KBM-7 (cell line): ENCODE measurements at places on chromosomes 6 and 20.

DNA sequence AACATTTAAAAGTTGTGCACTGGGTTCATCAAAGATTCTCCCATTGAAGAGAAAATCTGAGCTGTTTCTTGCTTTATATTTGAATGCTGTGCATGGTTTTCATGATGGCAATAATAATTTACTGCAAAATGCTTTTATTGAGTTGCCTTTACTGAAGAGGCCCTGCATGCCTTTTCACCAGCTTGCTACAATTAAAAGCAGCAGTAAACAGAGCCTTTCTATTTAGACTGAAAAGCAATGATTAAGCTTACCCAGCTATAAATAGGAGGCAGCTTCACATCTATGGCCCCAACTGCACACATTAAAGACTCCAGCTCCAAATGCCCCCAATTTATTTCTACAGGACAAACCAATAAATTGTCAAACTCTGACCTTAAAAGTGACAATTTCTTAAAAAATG lies 70.3 kb downstream of the ANKEF1 start:
- DNase-seq = no peak

GRCh38 chr20:40815156-40816038 lies 126.4 kb upstream of the MAFB start:
- no peak for DNase-seq

DNA sequence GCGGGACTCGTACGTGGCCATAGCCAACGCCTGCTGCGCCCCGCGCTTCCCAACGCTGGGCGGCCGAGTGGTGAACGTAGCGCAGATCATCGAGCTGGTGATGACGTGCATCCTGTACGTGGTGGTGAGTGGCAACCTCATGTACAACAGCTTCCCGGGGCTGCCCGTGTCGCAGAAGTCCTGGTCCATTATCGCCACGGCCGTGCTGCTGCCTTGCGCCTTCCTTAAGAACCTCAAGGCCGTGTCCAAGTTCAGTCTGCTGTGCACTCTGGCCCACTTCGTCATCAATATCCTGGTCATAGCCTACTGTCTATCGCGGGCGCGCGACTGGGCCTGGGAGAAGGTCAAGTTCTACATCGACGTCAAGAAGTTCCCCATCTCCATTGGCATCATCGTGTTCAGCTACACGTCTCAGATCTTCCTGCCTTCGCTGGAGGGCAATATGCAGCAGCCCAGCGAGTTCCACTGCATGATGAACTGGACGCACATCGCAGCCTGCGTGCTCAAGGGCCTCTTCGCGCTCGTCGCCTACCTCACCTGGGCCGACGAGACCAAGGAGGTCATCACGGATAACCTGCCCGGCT lies 3.4 kb downstream of the SLC32A1 start:
- no peak for DNase-seq

GRCh38 chr6:30175765-30176164 lies 12.4 kb downstream of the TRIM15 start:
- DNase-seq = no peak

DNA sequence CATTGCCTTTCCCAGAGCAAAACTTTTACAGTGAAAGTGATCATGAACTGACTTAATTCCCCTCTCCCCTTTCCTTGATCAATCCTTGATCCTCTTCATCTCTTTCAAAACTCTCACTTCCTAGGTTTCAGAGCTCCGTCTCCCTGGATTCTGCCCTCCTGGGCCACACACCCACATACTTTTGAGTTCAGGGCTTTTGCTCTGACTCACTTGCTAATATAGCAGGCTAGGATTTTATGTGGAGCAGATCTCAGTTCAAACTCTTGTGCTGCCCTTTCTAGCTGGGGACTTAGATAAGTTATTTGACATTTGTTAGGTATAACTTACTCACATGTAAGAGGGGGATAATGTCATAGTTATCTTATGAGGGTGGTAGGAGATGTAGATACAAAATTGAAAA lies 109.1 kb upstream of the MLIP start:
- DNase-seq = no peak

GRCh38 chr20:59413326-59413865 lies 113.0 kb downstream of the EDN3 start:
- no peak for DNase-seq

GRCh38 chr20:45701104-45701503 lies 734 bp upstream of the WFDC13 start:
- DNase-seq = no peak

- DNase-seq = no peak
Observed at GRCh38 chr20:9027626-9028025, 41.3 kb upstream of the PLCB4 start.

DNA sequence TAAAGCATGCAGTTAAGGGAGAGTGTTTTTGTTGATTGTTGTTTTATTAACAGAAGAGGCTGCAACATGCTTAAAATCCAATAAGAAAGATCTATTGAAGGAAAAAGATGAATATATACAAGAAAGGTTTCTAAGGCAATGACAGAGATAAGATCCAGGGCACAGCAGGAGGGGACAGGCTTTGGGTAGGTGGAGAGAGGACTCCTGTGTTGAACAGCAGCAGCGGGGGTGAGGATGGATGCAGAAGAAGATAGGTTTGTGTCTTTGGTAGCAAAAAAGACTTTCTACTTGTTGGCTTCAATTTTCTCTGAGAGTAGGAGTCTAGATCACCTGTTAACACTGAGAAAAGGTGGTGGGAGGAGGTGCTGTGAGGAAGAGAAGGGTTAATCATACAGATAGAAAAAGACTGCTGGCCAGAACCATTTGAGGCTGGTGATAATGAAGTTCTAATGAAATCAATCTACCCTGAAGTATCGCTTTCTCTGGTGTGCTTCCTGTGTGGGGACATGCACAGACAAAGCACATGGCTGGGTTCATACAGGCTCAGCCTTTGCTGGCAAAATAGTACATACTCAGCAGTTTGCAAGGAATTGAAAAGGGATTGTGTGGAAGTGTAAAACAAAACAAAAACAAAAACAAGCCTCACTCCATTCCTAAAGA lies 17.2 kb upstream of the DST start:
- DNase-seq = peak; percentile 66

DNA sequence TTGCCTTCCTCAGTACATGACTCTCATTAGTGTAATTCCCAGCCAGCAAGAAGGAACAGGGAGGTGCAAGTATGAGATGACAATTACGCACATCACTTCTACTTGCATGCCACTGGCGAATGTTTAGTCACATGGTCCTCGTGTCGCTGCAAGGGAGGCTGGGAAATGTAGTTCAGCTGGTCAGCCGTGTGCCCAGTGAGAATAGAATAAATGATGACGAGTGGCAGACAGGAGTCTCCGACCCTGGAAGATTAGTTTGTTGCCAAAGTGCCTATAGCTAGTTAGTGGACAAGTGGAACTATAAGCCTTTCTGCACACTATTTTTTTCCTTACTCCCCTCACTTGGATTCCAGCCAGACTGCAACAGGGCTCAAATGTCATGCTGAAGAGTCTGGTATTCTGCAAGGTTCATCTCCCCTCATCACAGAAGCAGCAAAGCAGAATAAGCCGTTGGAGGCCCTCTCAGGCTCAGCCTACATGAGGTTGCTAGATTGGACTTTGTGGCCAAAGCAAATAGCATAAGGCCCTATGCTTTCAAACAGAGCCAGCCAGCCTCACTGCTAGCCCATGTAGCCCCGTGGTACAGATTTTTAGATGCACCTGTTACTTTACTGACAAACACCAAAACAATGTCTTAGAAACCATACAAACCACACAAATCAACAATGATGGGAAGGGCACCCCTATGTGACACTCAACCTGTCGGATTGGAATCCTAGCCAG lies 9.7 kb downstream of the LINC00237 start:
- DNase-seq = no peak

GRCh38 chr6:25481267-25481666 lies 170.7 kb upstream of the SCGN start:
- no peak for DNase-seq

DNA sequence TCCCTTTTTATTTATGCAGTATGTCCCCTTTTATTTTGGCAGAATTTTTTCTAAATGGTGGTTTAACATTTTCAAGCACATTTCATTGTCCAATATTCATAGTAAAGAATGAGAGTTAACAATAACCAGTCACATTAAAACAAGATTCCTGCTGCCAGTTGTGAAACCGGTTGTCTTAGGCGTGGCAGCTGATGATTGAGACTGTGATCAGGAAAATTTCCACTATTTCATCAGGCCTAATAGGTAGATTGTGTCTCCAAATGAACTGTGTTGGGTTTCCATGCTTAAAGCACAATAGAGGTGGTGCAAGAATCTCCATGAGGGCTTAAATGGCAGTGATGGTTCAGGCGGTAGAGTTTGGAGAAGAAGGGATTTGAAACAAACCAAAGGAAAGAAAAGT lies 15.3 kb downstream of the PRDM1 start:
- no peak for DNase-seq

GRCh38 chr6:114430534-114431124 lies 87.8 kb upstream of the HS3ST5 start:
- DNase-seq = no peak

- DNase-seq = peak; percentile 10
Observed at GRCh38 chr6:112337209-112337638, 9.9 kb upstream of the RFPL4B start.

DNA sequence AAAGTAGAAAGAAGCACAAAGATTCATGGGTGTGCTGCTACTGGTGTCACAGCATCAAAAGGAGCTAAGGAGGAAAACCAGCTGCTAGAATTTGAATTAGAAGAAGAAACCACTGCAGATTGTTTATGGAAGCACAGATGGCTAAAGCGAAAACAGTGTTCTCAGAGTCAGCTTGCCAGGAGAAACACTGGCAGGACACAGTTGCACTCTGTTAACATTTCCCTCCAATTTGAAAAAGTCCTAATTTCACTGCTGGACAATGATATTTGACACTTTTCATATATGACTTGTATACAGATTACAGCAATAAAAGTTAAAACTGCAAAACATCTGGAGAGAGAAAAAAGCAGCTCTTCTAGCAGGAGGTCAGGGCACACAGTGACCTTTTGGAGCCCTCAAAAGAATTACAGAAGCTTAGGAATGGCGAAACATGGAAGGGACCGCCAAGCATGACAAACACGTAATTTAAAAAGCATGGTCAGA lies 314.5 kb downstream of the COL12A1 start:
- DNase-seq = no peak

DNA sequence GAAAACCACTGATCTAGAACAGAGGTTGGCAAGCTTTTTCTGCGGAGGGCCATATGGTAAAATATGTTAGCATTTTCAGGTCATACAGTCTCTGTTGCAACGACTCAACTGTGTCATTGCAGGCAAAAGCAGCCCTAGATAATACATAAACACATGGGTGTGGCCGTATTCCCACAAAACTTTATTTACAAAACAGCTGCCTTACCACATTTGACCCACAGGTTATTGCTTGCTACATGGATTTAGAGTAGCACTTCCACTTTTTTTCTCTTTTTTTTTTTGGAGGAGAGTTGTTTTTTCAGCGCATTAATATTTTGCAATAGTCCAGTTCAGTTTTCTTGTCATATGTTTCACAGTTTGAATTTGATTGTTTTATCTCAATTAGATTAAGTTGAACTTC lies 2.5 kb upstream of the IGF2R start:
- DNase-seq = no peak

GRCh38 chr6:43779852-43780236 lies 9.8 kb downstream of the VEGFA start:
- DNase-seq = no peak

GRCh38 chr6:154039231-154039842 lies at the start of gene OPRM1:
OPRM1 (plus strand) TSS chr6:154039240; CDS start chr6:154039545, 305 bp downstream.
- DNase-seq = peak; percentile 4

- DNase-seq = no peak
Observed at GRCh38 chr20:24032400-24032898, 43.9 kb upstream of the GGTLC1 start.

DNA sequence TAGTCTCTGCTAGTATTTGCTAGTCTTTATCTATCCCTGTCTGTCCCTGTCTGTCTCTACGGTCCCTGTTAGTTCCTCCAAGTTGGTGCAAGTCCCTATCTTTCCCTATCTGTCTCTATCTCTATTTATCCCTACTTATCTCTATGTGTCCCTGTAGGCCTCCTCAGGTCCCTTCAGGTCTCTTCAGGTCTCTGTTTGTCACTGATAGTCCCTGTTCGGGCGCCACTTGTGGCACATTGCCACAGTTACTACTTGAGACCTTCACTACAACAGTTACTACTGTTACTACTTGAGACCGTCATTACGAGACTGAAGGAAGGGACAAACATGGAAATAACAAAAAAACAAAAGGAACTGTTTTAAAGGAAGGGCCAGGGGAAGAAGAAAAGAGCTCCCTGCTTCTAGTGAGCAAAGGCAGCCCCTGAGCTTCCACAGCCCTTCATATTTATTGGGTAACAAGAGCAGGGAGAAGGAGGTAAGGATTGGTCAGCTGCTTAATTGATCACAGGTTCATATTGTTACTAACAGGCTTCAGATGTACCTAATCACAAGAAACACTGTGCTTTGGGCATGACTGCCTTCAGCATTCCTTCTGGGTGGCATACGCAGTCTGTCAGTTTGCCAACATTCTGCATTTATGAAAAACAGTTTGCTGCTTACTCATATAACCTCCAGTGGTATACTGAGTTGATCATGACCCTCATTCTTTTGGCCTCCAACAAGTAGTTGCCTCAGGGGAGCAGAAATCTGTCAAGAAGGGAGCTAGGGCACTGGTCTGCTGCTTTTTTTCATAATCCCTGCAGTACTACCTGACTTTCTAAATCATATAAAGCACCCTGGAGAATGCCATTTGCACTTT lies 8.4 kb downstream of the EPB41L2 start:
- DNase-seq = no peak

- peak; percentile 88 for DNase-seq
Observed at GRCh38 chr6:26215585-26216358, 128.5 kb downstream of the HFE start.

GRCh38 chr20:37308086-37309050 lies 18.9 kb downstream of the MANBAL start:
- no peak for DNase-seq

DNA sequence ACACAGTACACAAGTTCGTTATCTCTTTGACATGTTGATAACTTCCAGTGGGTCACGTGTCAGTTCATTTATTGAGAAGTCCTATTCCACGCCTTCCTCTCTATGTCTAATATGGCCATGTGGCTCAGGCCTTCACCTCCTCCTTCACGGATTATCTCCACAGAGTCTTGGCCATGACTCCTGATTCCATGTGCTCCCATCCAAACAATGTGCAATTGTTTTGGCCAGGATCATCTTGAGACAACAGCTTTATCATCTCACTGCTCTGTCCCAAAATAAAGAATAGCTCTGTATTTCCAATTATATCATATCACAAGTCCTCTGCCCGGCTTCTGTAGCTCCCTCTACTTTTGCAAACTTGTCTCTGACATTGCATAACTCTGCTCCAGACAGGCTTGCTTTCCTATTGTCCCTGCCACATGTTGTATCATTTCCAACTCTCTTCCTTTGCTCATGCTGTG lies 11.1 kb upstream of the TXNDC5 start:
- DNase-seq = no peak
